ENCODE measurements at places on chromosomes 3 and 15. TPM values are rescaled to one million over a fixed set of nuclear protein-coding genes. Genes with fewer than 3 reads are reported as not detected.

Gene ADPRH
- total RNA-seq: 43.8 TPM

Gene SSUH2
- total RNA-seq: 0.39 TPM

- DNase-seq: no peak
- no peaks in the 10 kb centered on the region for H3K27me3 ChIP-seq
- no peaks in the 10 kb centered on the region for H3K4me1 ChIP-seq
- H3K4me3 ChIP-seq: no peak overlapping the region
- H3K27ac ChIP-seq: no peak overlapping the region
Observed at GRCh38 chr3:26997226-26997625, 372.0 kb downstream of the NEK10 start.

Gene TERC
- total RNA-seq: 2.5 TPM

DNA sequence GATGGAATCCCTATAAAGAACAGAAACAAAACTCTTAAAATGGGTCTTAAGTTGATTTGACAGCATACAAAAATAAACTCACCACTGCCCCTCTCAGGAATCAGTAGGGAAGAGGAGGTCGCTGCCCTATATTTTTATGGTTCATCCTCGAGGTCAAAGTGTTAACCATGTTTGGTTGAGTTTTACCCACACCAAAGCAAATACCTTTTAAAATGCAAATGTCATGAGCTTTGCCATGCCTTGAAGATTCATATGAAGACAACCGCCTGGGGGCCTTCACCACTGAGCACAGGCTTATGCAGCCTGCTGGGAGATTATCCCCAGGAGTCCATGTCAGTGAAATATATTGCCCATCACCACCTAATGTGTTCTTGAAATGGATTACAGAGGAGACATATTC is 66.1 kb downstream of the GLB1 start:
- H3K4me3 ChIP-seq: no peak overlapping the region
- H3K27me3 ChIP-seq: no peaks in the 10 kb centered on the region
- H3K36me3 ChIP-seq: peaks cover 49% of the 10 kb centered on the region
- DNase-seq: no peak
- H3K4me1 ChIP-seq: no peaks in the 10 kb centered on the region

GRCh38 chr15:39575180-39575579 is 5.7 kb upstream of the THBS1 start:
- H3K36me3 ChIP-seq: no peaks in the 10 kb centered on the region
- no peak overlapping the region for H3K4me3 ChIP-seq
- peaks cover 2% of the 10 kb centered on the region for H3K4me1 ChIP-seq
- no peak overlapping the region for H3K27ac ChIP-seq

- H3K27ac ChIP-seq: no peak overlapping the region
- no peak overlapping the region for H3K4me3 ChIP-seq
Observed at GRCh38 chr3:164929642-164930041, 148.7 kb downstream of the SI start.

Gene NUTM1
- total RNA-seq: not detected

- H3K4me1 ChIP-seq: no peaks in the 10 kb centered on the region
- H3K27ac ChIP-seq: no peak overlapping the region
- peaks cover 23% of the 10 kb centered on the region for H3K27me3 ChIP-seq
- no peak overlapping the region for H3K4me3 ChIP-seq
Observed at GRCh38 chr3:138070006-138070405, 45.4 kb downstream of the DZIP1L start.

GRCh38 chr3:138220788-138221187 is 33.7 kb downstream of the ARMC8 start:
- DNase-seq: no peak
- no peak overlapping the region for H3K27ac ChIP-seq
- H3K36me3 ChIP-seq: peaks cover 62% of the 10 kb centered on the region
- no peaks in the 10 kb centered on the region for H3K27me3 ChIP-seq

GRCh38 chr15:41281236-41281635 is 50.2 kb downstream of the CHP1 start:
- DNase-seq: no peak
- H3K27me3 ChIP-seq: no peaks in the 10 kb centered on the region
- peak overlapping the region; percentile 54 for H3K27ac ChIP-seq
- peaks cover 45% of the 10 kb centered on the region for H3K36me3 ChIP-seq
- peaks cover 32% of the 10 kb centered on the region for H3K4me1 ChIP-seq

- H3K27ac ChIP-seq: no peak overlapping the region
- no peaks in the 10 kb centered on the region for H3K4me1 ChIP-seq
Observed at GRCh38 chr3:136960838-136961836, 3.4 kb downstream of the IL20RB start.

GRCh38 chr3:85074003-85074402 is 115.2 kb downstream of the CADM2 start:
- no peaks in the 10 kb centered on the region for H3K36me3 ChIP-seq
- no peaks in the 10 kb centered on the region for H3K4me1 ChIP-seq
- H3K27me3 ChIP-seq: no peaks in the 10 kb centered on the region
- no peak overlapping the region for H3K27ac ChIP-seq
- DNase-seq: no peak
- no peak overlapping the region for H3K4me3 ChIP-seq

- no peak overlapping the region for H3K27ac ChIP-seq
- no peak overlapping the region for H3K4me3 ChIP-seq
- no peaks in the 10 kb centered on the region for H3K27me3 ChIP-seq
- H3K4me1 ChIP-seq: no peaks in the 10 kb centered on the region
Observed at GRCh38 chr3:24410860-24411259, 83.8 kb downstream of the THRB start.

Gene NR2E3
- not detected for total RNA-seq

Gene CCK
- not detected for total RNA-seq

DNA sequence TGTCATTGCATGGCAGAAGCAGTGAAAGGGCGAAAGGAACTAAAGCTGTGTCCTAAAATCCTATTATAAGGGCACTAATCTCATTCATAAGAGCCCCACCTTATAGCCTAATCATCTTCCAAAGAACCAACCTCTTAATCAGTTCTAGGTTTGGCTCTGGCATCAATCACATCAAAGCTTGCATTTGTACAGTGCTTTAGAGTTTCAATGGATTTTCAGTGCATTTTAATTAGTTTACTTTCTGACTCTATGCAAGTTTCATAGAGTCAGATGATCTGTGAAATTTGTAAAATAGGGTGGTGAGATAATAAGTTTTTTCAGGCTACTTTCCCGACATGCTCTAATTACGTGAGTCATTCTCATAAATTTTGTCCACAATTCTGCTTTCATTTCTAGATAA is 341.1 kb downstream of the DIPK2A start:
- H3K4me1 ChIP-seq: no peaks in the 10 kb centered on the region
- H3K4me3 ChIP-seq: no peak overlapping the region
- H3K27me3 ChIP-seq: peaks cover 2% of the 10 kb centered on the region
- no peaks in the 10 kb centered on the region for H3K36me3 ChIP-seq
- H3K27ac ChIP-seq: no peak overlapping the region
